Kidney (tissue), 22 donors: ENCODE measurements at places on chromosomes 1 and 21.

DNA sequence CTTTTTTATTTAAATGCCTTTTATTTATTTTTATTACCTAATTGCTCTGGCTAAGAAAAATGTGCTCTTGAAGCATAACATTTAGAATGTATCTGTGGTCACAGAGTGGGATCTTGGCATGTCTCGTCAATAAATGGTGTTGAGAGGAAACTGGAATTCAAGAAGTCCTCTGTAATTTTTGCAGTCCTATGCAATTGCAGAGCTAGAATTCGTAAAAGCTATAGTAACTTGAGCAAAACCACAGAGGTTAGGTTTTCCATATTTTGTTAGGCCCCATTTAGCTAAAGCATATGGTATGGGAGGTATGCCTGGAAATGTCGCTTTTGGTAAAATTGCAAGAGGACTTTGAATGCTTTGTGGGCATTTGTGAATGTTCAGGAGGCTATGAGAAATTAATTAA is 466.7 kb upstream of the NFIA start:
- DNase-seq: no peak

- DNase-seq: no peak
Observed at GRCh38 chr1:232877365-232878028, 72.3 kb downstream of the MAP10 start.

DNA sequence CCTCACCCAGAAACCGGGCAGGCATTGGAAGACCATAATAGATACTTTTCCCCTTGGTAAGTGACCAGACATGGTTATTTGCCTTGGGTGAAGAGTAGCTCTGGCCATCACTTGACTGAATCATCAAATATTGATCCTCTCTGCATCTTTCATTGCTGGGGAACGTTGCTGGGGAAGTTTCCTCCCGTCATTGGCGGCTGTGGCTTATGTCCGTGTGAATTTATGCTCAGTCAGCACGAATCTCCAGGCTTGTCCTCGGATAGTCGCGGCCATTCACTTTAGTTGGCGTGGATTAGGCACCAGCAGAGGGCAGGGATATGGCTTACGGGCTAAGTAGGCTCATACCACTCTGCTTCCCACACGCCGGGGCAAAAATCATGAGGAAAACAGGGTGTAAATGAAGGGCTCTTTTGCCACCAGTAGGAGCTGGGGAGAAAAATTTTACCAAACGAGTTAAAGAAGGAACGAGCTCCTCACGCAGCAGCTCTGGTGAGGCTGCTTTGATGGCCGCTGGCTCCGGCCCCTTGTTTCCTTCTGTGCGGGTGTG is 473.4 kb downstream of the CAMTA1 start:
- DNase-seq: no peak

GRCh38 chr1:229792012-229792975 is 166.2 kb downstream of the URB2 start:
- DNase-seq: no peak

DNA sequence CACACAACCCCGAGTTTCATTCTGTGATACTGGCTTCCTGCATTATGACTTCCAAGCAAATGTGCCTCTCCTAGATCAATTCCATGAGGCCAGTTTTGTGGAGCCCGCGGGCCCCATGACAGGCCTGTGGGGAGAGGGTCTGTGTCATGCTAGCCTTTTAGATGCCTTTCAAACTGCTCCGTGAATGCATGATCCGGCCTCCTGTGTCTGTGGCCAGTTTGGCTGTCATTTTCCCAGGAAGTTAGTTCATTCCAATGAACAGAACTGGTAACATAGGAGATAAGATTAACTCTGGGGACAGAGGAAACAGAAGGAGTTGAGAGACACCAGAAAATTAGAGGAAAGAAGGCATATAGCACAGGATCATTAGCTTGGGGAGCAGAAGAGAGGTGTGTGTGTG is 3.2 kb downstream of the FNDC7 start:
- DNase-seq: no peak

GRCh38 chr1:225224287-225224686 is 203.6 kb downstream of the LBR start:
- no peak for DNase-seq

- no peak for DNase-seq
Observed at GRCh38 chr1:22056936-22057335, 4.4 kb downstream of the CDC42 start.

DNA sequence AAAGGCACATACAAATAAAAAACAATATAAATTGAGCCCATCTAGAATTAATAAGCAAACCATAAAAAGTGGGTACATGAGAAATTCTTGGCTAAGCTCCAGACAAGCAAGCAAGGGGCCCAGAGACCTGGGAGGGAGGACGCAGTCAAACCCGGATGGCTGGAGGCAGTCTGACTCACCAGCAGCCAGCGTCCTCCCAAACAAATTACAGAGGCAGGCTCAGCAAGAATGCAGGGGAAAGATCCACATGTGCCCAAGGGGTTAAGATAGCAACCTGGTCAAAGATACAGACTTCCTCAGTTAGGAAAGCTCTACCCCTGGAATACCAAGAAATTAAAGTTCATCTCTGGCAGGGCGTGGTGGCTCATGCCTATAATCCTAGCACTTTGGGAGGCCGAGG is 7.4 kb upstream of the TIAM1 start:
- DNase-seq: peak; percentile 30

DNA sequence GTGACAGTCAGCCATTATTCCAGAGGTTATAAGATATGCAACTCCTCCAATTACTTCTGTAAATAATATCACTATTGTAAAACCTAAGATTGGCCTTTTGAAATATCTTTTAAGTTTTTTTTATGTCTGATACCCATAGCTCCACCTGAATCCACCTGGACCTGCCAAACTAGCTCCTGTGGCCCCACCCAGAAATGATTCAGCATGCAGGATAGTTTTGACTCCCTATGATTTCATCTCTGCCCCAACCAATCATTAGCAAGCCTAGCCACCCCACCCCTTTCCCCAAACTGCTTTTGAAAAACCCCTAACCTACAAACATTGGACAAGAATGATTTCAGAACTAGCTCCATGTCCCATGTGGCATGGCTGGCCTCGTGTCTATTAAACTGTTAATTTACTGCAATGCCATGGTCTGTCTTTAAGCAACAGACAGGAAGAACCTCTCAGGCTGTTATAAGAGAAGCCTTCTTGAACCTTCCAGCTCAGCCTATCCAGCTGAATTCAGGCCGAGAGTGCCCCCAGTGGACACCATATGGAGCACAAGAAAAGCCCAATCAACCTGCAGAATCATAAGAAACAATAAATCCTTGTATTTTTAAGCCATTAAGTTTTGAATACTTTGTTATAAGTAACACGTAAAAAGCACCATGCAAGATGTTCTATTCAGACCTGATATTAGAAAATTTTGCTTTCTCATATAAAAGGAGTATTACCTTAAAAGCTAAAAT is 263.0 kb upstream of the ZRANB2 start:
- no peak for DNase-seq

DNA sequence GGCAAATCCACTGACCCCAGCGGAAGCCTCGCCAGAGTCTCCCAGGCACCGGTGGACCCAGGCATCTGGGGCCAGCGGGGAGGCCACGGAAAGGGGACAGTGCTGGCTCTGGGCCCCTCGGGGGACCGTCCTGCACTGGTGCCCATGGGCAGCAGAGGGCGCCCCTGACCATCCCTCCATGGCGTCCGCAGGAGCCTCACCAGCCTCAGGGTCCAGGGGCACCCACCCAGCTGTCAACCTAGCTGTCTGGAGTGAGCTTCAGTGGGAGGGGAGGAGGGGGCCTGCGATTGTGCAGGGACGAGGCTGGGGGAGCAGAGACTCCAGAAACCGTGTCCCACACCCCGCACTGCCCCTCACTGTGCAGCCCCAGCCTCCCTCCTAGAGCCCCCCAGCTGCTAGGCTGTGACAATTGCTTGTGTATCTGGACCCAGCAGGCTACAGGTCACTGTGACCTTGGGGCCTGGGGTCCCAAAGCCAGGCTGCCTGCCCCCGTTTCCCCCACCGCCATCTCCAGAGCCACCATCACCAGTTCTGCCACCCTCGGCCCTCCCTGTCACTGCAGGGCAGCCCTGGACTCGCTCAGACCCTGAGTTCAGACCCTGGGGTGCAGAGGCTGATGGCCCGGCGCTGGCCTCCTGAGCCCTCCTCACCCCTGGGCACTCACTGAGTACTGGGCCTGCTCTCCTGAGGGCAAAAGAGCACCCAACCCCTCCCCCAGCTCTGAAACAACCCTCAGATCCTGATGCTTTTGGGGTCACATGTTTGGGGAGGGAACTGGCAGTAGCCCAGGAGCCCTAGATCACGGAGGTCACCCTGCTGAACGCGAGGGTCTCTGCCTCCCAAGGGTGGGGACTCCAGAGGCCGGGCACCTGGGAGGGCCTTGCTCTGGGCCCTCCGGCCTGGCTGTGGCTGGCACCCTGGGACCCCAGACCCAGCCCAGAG is 10.6 kb upstream of the COL6A1 start:
- DNase-seq: peak; percentile 78

DNA sequence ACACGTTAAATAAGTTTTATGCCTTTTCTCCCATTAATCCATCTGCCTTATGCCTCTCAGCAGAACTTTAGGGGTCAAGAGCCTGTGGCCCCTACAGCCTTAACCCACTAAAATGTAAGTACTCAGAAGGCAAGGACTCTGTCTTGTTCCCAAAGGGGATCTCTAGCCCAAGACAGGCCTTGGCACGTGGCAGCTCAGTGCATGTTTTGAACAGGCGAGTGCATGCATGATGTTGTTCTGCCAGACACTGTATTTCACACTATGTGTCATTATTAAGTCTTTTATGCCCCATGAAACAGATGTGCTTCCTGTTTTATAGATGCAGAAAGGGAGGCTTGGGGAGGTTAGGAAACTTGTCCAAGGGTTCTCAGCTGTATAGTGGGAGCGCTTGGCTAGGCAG is 102.8 kb downstream of the ETS2 start:
- DNase-seq: no peak

- no peak for DNase-seq
Observed at GRCh38 chr21:38986406-38986805, 180.7 kb downstream of the ETS2 start.

- DNase-seq: no peak
Observed at GRCh38 chr1:160075836-160076235, 5.5 kb upstream of the KCNJ9 start.

DNA sequence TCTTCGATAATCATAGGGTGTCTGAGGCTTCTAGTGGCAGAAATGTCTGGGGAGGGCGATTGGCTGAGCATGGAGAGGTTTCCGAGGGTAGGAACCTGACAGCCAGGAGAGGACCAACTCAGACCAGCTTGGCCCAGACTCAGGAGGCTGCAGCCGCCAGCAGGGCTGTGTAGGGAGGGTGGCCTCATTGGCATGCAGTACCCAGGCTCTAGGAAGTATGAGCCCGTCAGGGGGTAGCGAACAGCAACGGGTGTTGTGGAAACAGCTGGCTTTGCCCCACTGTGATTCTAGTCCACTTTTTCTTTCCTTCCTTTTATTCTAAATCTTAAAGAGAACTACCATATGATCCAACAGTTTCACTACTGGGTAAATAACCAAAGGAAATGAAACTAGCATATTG is 103.3 kb downstream of the DIRAS3 start:
- DNase-seq: no peak

- DNase-seq: no peak
Observed at GRCh38 chr1:214066190-214066589, 78.4 kb downstream of the PROX1 start.

- no peak for DNase-seq
Observed at GRCh38 chr1:8122477-8123407, 96.6 kb upstream of the ERRFI1 start.

GRCh38 chr1:237181743-237182317 is 139.8 kb downstream of the RYR2 start:
- no peak for DNase-seq

- DNase-seq: no peak
Observed at GRCh38 chr1:242128951-242129502, 130.1 kb upstream of the MAP1LC3C start.

- no peak for DNase-seq
Observed at GRCh38 chr1:151994956-151995355, 1.3 kb upstream of the S100A10 start.

GRCh38 chr1:116325922-116326321 is 47.1 kb upstream of the ATP1A1 start:
- no peak for DNase-seq

- peak; percentile 31 for DNase-seq
Observed at GRCh38 chr1:22264464-22265341, 121.8 kb upstream of the WNT4 start.

DNA sequence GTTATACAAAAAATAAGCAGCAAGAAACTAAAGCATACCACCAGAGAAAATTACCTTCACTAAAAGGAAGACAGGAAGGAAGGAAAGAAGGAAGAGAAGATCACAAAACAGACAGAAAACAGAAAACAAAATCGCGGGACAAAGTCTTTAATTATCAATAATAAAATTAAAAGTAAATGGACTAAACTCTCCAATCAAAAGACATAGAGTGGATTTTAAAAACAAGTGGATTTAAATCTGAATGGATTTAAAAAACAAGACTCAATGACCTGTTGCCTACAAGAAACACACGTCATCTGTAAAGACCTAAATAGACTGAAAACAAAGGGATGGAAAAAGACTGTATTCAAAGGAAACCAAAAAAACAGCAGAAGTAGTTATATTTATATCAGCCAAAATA is 75.7 kb upstream of the MAGI3 start:
- DNase-seq: no peak

DNA sequence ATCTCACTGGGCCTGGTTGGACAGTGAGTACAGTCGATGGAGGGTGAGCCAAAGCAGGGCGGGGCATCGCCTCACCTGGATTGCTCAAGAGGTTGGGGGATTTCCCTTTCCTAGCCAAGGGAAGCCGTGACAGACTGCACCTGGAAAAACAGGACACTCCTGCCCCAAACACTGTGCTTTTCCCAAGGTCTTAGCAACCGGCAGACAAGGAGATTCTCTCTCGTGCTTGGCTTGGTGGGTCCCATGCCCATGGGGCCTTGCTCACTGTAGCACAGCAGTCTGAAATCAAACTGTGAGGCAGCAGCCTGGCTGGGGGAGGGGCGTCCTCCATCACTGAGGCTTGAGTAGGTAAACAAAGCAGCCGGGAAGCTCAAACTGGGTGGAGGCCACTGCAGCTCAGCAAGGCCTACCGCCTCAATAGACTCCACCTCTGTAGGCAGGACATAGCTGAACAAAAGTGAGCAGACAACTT is 11.3 kb downstream of the C1orf105 start:
- DNase-seq: no peak

GRCh38 chr1:20589331-20590278 is 708 bp downstream of the CDA start:
- DNase-seq: peak; percentile 96

- no peak for DNase-seq
Observed at GRCh38 chr1:162736633-162737067, 53.9 kb upstream of the HSD17B7 start.

GRCh38 chr1:2494323-2494693 is 18.2 kb downstream of the PLCH2 start:
- DNase-seq: no peak

- no peak for DNase-seq
Observed at GRCh38 chr1:221700536-221700935, 41.4 kb downstream of the DUSP10 start.
